Activated CD4-positive, alpha-beta T cell treated with anti-CD3 and anti-CD28 coated beads for 4 hours (primary cell): ENCODE measurements at places on chromosomes 3 and 15.
A peak's percentile ranks its signal among the peaks of the same experiment; 100 is the strongest.

DNA sequence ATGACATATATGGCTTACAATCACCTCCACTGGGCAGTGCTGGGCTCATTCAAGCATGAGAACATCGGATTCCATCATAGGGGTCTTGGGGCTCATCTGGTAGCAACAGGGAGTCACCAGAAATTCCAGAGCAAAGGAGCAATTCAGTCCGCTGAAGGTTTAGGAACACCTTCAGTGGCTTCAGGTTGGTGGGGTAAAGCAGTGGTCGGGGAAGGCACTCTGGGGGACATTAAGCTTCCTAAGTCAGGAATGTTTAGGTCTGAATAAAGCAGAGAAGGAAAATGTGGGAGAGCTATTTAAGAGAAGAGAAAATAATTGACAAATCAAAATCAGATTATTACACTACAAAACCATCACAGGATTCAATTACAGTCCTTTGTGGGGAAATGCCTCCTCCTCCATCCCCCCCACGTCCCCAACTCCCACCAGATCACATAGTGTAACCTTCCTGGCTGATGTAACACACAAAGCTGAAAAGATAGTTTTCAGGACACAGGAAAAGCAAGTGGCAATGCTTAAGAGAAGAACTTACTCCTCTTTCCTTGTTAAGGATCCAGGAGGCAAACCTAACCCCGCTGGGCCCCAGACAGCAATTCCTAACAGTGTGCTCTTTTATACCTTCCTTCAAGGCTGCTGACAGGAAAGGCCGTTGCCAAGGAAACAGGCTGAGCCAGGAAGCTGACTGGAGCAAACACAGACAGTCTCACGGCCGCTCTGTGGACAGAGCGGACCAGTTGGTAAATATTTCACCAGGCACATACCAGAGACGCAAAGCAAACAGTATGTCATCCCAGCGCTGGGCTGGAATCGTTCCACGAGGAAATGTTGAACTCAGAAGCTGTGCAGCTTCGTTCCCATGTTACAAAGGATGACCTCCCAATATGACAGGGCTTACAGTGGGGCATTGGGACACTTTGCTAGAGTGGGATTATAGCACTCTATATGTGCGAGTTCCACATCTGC, 57.5 kb upstream of the LMCD1 start:
- no peak for DNase-seq

DNA sequence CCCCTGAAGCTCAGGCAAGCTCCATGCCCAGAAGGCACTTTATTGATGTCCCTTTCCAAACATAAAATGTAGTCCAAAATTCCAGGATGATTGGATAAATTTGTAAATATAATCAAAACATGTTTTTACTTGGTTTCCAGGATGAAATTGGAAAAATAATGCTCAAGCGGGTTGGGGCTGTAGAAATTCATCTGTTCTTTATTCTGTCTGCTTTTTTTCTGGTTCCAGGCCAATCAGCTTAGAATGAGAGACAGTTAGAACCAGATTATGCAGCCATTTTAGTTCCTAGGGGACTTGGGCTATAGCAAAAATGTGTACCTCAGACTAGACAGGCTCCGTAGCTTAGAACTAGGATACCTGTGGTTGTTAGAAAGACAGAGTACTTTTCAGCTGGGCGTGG, 450.8 kb downstream of the MCTP2 start:
- DNase-seq = no peak

GRCh38 chr15:48965972-48966371, 2.3 kb upstream of the SHC4 start:
- no peak for DNase-seq

DNA sequence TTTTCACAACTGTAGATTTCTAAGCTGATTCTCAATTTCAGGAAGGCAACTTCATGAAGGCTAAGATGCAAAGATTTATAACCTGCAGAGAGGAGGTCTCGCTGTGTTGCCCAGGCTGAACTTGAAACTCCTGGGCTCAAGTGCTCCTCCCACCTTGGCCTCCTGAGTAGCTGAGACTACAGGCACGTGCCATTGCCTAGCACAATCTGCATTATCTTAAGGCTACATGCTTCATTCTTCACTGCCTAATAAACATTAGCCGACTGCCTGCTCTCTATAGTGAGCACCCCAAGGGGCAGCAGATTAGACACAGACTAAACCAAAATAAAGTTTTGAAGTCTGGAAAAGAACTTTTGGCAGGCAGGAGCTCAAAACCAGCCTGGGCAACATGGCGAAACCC, 17.1 kb downstream of the CPEB1 start:
- no peak for DNase-seq

GRCh38 chr15:23566071-23566554, 639 bp downstream of the MKRN3 start:
- DNase-seq = peak; percentile 5

- no peak for DNase-seq
Measured at GRCh38 chr15:47974724-47975123, 146.1 kb upstream of the SLC24A5 start.

- DNase-seq = peak; percentile 39
Measured at GRCh38 chr3:161349529-161350312, 21.6 kb downstream of the SPTSSB start.

GRCh38 chr3:114690911-114691310, 397.1 kb downstream of the TIGIT start:
- DNase-seq = no peak

GRCh38 chr15:76512971-76513370, 176.4 kb downstream of the ISL2 start:
- DNase-seq = no peak
